Stimulated activated CD8-positive, alpha-beta memory T cell treated with anti-CD3 and anti-CD28 coated beads, Interleukin-7, amount 100 ng/mL, for 1 hour (primary cell): ENCODE measurements at places on chromosomes 3 and 15.

DNA sequence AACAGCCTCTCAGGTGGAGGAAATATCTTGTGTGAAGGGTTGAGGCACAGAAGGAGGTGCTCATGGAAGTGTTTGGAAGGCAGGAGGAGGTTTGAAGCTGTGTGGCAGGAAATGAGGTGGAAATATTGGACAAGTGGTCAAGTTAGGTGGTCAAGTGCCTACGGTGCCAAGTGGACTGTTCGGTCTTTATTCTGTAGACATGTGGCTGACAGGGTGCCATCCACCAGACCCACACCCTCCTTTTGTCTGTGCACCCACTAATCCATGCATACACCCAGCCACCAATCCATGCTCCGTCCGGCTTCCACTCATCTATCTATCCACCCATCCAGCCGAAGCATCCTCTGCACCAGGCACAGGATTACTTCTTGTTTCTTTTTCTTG is 2.2 kb downstream of the SLC6A20 start:
- no peak for DNase-seq

DNA sequence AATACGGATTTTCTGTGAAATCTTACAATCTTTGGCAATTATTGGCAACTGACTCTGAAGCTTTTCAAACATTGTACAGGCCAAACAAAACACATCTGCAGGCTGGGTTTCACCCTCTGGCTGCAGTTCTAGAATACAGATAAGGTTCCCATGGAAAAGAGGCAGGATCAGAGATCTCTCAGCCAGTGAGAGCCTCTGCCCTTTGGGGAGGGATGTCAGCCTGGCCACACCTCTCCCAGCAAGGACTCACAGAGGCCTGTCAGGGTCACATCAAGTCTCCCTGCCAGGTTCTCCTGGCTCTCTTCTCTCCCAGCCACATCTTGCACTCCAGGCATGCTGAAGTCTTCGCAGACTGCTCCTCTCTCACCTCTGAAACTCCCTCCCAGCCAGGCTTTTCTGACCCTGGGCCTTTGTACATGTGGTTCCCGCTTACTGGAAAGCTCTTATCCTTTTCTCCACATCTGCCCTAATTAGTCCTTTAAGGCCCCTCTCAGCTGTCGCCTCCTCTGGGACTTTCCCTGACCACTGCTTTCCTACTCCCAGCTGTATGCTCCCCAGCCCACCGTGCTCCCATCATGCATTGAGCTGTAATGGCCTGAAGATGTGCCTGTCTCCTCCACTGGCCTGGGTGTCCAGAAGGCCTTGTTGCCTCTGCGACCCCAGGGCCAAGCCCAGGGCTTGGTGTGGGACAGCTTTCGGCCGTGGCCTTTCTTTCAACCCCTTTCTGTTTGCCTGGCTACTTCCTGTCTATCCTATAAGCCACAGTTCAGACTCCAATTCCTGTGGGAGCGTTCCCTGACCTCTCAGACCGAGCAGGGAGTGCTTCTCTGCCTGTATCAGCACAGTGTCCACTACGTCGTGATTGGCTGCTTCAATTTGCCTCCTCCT is 4.3 kb downstream of the RBP1 start:
- no peak for DNase-seq

DNA sequence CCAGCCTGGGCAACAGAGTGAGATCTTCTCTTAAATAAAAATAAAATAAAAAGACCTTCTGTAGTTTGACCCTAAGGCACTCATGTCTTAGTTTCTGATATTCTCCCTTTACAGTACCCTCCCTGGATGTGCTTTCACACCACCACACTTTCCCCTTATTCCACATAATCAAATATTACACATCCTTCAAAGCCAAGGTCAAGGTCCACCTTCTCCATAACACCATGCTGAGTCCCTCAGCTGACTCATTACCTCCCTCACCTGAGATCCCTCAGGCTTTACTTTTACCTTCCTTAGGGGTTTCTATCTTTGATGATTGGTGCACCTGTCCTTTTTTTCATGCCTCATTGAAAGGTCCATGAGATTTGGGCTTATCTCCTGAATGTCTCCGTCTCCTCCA is 25.5 kb upstream of the MNS1 start:
- DNase-seq: no peak

DNA sequence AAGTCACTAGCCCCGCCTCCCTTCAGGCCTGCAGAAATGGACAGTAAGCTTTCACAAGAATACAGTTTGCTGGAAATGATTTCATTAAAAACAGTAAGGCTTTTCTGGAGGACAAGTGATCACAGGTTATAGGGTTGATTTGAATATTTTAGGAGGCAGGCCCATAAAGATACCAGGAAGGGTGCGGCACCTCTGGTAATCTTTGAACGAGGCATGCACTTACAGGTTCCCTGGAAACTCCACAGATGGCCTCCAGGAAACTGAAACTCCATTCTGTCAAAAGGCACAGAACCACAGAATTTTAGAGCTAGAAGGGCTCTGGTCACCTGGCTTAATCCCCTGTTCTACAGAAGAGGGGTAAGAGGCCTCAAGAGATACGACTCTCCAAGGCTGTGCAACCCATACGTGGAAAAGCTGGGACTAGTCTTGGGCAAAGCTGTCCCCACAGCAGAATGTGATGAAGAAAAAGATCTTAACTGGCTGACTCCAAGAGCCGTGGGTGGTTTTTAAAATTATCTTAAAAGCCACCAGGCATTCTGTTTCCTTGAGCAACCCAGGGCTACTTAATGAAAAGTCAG is 1.2 kb downstream of the STARD5 start:
- no peak for DNase-seq

GRCh38 chr3:131540143-131540542 is 37.4 kb upstream of the MRPL3 start:
- DNase-seq: no peak

GRCh38 chr3:107973152-107973551 is 117.7 kb downstream of the CD47 start:
- DNase-seq: no peak

DNA sequence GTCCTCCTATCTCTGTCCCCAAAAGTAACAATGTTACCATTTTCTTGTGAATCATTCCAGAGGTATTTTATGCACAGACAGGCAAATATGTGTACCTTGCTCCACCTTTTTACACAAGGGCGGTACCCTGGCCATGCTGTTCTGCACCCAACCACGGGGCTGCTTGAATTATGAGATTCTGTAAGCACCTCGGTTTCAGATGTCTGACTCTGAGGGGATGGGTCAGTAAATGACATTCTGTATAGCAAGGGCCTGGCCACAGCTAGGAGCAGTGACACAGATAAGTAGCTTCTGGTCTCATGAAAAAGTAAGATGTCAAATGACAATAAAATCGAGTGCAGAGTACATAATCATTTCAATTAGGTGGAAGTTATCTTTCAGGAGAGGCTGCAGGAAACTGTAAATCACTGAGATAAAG is 30.4 kb upstream of the FLNB start:
- no peak for DNase-seq

DNA sequence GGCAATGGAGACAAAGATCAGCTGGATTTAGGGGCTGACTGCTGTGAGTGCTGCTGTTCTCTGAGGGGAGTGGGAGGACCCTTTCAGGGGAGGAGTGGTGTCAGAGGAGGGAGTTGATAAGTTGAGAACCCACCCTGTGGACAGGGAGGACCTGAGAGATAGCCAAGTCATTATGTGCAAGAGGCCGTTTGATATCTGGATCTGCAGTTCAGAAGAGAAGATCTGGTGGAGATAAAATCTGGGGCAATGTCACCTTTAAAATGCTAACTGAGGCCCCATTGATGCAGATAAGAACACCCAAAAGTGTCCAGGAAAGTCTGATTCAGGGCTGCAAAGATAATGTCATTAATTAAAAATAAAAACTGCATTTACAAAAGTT is 256.1 kb upstream of the HES1 start:
- no peak for DNase-seq

- DNase-seq: no peak
Measured at GRCh38 chr15:35929740-35930444, 383.9 kb upstream of the DPH6 start.

DNA sequence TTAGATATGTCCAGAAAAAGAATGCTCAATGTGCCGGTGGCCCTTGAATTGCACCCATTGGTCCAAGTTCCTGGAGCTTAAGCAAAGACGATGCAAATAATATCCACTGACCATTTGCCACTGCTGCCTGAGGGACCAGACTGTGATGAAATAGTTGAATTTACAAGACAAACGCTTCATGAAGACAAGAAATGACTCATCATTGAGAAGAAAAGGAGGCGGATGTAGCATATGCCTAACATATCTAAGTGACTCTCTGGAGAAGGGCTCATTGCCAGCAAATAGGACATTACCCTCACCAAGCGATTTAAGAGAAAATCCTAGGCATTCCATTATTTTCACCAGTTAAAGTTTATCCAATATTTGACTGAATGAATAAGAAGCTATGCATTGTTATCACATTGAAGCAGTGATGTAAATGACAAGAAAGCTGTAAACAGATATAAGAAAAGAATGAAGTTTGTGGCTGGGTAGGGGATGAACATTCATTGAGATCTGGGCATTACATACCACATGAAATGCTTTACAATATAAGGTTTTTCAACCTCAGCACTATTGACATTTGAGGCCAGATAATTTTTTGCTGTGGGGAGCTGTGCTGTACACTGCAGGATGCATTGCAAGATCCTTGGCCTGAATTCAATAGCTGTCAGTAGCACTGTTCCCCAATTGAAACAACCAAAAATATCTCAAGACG is 48.9 kb upstream of the CPNE4 start:
- no peak for DNase-seq

- no peak for DNase-seq
Measured at GRCh38 chr3:13495351-13495813, 15.3 kb downstream of the HDAC11 start.

DNA sequence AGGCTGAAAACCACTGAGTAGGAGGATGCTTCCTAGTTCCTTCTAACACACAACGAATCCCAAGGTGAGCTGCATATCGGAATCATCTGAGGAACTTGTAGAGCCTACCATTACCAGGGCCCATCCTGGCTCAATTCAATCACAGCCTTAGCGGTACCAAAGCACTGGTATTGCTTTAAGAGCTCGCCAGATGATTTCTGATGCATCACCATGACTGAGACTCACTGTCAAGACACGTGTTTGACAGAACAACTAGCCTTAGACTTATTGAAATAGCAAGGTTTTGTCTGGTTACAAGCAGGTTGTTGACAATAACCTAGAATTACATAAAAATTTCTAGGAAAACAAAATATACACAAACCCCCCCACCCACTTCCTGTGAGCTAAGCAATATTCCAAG is 68.5 kb downstream of the CBLB start:
- no peak for DNase-seq

GRCh38 chr3:17850448-17850847 is 108.0 kb upstream of the TBC1D5 start:
- DNase-seq: no peak

DNA sequence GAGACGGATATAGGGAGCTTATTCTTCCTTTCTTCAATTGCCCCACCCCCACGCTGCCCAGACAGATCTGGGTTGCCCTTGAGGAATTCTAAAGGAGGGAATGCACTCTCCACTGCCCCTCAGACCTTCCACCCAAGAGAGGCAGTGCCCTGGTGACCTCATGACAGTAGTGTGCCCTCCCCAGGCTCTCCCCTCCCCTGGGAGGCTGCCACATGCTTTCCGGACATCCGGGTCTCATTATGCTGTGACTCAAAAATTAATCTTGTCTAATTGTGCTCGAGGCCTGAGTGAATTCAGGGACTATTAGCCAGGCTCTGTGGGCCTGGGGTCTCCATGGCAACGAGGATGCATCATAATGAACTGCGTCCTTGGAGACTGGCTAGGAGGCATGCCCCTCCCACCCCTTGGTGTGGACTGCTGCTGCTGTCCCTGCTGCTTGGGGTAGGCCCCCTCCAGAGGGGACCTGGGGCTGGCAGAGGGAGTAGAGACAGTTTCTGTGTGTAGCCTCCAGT is 20.8 kb downstream of the CORO2B start:
- no peak for DNase-seq

- no peak for DNase-seq
Measured at GRCh38 chr3:20325563-20325962, 139.6 kb upstream of the SGO1 start.

- DNase-seq: no peak
Measured at GRCh38 chr3:168709073-168709472, 613.3 kb upstream of the GOLIM4 start.

DNA sequence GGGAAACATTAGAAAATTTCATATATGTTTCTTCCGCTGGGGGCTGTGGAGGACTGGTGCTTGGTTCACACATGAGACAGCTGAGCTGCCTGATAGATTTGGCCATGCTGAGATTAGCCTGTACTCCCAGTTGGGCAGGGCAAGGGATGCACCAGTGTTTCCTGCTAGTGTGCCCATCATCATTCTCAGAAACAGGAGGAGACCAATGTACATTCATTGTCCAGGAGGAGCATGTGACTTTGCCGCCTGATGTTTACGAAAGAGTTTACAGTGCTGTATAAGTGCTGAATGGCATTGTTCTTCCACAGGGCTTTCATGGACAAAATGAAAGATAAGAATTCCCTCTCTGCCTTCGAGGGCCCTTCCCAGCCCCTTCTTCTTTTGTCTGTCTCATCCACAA is 311.1 kb upstream of the THBS1 start:
- no peak for DNase-seq

- no peak for DNase-seq
Measured at GRCh38 chr3:72369681-72370080, 478.6 kb downstream of the SHQ1 start.

DNA sequence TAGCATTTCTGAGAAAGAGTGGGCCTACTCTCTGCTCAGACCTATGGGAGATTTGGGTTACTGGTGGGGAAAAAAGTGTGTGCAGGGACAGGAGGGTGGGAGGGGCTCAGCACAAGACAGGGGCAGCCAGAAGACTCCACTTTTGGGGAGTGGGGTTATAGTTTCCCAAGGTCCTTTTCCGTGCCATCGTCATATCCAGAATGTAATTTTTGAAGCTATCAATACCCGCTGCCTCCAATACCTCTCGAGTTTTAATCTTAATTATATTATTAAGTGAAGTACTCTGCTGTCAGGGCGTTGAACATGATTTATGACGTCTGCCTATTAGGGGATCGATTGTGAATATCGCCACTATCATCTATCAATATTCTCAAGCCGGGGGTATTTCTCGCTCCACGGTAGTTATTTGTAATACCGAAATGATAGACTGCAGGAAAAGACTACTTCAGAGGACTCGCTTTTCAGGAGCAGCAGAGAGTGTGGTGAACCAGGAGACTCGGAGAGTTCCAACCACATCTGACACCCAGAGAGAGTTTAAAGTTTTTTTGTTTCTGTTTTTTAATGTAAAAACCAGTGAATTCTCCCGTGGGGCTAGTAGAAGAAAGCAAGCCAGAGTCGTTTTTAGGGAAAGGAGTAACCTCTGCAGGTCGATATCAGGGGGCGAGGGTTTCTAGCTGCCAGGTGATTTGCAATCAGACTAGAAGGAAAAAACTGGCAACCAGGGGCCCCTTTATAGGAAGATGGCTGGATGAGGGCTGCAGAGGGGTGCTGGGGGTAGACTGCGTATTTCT is 20.6 kb downstream of the NR2F2 start:
- DNase-seq: no peak

GRCh38 chr3:105137911-105138310 is 228.8 kb upstream of the ALCAM start:
- no peak for DNase-seq

GRCh38 chr3:134666466-134666865 is 15.6 kb upstream of the KY start:
- no peak for DNase-seq
